Thoracic aorta (tissue), 2 donors: ENCODE measurements at places on chromosomes 7 and 10. TPM values are rescaled to one million over a fixed set of nuclear protein-coding genes. Genes with fewer than 3 reads are reported as not detected.

DNA sequence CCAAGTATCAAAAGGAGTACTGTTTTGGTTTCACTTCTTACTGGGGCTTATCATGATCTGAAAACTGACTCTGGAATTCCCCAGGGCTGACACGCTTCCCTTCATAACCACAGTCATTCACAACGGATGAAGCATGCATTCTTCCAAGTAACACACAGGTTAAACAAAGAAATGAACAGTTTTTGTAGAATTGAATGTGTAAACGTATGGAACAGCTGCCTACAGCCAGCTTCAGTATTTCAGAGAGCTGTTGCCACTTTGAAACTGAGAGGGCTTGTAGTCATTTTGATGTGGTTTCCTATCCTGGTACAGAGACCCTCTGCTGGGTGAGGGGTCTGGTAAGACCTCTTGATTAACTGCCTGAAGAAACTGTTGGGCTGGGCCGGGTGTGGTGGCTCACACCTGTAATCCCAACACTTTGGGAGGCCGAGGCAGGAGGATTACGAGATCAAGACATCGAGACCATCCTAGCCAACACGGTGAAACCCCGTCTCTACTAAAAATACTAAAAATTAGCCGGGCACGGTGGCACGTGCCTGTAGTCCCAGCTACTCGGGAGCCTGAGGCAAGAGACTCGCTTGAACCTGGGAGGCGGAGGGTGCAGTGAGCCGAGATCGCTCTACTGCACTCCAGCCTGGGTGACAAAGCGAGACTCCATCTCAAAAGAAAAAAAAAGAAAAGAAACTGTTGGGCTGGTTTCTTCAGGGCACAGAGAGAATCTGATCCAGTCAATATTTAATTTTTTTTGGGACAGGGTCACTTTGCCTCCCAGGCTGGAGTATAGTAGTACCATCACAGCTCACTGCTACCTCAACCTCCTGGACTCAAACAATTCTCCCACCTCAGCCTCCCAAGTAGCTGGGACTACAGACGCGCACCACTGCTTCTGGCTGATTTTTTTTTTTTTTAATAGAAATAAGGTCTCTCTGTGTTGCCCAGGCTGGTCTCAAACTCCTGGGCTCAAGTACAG is 4.7 kb downstream of the NFE2L3 start:
- DNase-seq, result no peak

- DNase-seq, result no peak
Measured at GRCh38 chr7:74216361-74216761, 6.6 kb downstream of the LAT2 start.

DNA sequence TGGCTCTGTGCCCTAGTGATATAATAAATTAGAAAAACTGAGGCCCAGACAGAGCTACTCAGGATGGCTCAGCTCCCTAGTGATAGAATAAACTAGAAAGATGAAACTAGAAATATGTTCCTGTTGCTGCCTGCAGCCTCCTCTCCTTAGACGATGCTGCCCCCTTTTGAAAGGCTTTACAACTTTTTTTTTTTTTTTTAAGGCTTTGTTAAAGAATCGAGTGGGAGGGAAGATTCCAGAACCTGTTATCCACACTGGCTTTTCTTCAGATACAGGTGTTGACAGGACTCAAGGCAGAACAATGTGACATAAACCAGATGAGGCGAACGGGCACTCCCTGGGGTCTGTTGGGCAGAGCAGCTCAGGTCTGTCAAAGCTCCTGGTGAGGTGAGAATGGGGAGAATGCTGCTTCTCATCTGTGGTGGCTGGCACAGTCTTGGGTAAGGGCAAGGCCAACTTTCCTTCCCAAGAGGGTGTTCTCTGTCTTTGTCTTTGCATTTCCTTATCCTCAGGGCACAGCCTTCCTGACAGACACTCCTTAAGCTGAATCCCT is 175.1 kb downstream of the COBL start:
- no peak for DNase-seq

GRCh38 chr7:19369806-19370205 is 224.6 kb upstream of the FERD3L start:
- no peak for DNase-seq

Gene EMX2
- not detected for total RNA-seq

DNA sequence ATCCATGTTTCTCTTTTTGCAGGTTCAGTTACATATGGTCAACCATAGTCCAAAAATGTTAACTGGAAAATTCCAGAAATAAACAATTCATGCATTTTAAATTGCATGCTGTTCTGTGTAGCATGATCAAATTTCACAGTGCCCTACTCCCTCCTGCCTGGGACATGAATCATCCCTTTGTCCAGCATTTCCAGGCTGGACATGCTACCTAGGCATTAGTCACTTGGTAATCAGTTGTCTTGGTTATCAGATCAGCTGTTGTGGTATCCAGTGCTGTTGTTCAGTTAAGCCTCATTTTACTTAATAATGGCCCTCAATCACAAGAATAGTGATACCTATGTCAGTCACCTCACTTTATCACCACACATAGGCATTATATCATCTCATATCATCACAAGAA is 7.3 kb upstream of the PNLIP start:
- no peak for DNase-seq

DNA sequence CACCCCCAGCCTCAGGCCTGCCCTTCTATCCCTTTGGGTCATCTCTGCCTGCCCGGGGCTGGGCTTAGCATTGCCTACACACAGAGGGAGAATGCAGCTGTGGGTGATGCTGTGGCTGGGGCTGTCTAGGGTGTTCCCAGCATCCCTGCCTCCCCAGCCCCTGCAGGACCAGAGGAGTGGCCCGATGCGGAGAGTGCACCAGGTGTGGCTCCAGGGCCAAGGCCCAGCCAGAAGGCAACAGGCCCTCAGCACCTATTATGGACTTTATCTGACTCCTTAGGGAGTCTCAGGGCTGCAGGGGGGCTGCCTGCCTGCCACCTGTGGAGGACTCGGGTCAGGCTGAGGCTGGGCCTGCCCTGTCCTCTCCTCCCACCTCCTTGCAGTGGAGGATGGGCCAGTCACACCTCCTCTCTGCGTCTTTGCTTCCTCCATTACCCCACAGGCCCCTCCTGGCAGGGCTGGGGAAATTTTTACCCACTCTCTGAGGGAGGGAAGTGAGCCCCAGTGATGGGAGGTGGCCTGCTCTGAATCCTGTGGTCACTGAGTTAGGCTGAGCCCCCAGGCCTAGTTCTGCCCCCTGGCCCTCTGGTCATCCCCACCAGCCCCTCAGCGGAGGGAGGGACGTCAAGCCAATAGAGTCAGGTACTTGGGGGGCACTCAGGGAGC is 92.9 kb upstream of the PCBD1 start:
- no peak for DNase-seq

GRCh38 chr10:89093728-89094127 is 103.1 kb downstream of the FAS start:
- no peak for DNase-seq

Gene NUTM2B
- 0.78 TPM for total RNA-seq

DNA sequence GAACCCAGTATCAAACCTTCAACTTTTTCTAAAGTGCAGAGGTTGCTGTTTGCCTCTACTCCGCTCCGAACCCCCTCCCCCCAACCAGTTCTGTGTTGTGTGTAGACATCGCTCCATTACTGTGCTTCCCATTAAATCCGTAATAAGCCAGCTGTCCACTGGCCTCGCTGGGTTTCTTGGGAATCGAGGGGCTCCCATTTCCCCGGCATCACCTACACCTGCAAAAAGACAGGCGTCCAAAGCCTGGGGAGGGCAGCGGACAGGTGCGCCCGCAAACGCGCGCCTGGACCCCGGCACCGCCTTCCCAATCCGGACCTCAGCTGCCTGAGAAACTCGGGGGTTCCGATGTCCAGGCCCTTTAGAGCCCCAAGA is 631 bp downstream of the RTKN2 start:
- no peak for DNase-seq

- no peak for DNase-seq
Measured at GRCh38 chr7:114417290-114417689, 2.7 kb downstream of the FOXP2 start.

DNA sequence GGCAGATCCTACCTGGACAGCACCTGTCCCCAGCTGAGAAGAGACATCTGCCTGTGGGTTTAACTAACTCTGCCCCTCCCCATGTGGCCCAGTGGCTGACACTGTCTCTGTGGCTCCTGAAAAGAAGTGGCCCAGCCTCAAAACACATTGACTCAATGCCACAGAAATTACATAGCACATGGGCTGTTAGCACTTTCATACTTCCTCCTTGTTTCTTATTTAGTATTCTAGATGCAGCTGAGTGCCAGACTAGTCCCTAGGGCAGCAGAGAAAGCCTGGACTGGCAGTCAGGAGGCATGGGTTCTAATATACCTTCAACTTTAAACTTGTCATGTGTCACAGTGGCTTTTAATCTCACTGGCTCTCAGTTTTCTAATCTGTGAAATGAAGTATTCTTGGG is 171.0 kb downstream of the TRIL start:
- no peak for DNase-seq

- DNase-seq, result no peak
Measured at GRCh38 chr10:101710059-101710695, 15.2 kb upstream of the FBXW4 start.

- DNase-seq, result no peak
Measured at GRCh38 chr10:90087197-90088023, 386.0 kb downstream of the KIF20B start.

Gene LARP4B
- total RNA-seq, result 42.2 TPM

DNA sequence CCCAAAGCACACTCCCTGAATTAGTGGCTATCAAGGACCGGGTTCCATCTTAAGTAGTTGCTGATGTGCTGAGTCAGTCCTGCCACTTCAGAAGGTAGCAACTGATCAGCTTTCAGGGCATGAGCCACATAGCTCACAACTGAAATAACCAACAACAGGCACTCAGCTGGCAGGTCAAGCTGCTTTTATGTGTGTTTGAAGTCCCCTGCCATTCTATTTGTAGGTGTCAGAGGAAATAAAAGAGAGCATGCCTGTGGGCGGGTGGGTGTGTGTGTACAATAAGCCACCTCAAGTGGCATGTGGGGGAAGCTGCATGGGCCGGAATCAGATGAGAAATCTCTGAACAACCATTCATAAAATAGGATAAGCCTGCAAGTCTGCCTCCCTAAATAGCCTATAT is 114.3 kb upstream of the YAE1 start:
- no peak for DNase-seq

GRCh38 chr7:1459512-1459892 is 232 bp upstream of the MICALL2 start:
- DNase-seq, result peak; percentile 97

Gene STEAP1B
- total RNA-seq, result 1.1 TPM

DNA sequence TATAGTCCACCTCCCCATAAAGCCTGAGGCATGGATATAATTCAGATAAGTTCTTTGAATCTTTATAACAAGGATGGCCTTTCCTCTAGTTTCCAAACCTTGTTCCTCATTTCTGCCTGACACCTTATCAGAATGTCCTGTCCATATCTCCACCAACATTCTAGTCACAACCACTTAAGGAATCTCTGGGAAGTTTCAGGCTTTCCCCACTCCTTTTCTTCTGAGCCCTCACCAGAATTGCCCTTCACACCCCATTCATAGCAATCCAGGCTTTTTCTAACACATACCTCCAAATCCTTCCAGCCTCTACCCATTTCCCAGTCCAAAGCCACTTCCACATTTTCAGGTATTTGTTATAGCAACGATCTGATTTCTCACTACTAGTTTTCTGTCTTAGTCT is 18.0 kb upstream of the DIP2C start:
- no peak for DNase-seq

DNA sequence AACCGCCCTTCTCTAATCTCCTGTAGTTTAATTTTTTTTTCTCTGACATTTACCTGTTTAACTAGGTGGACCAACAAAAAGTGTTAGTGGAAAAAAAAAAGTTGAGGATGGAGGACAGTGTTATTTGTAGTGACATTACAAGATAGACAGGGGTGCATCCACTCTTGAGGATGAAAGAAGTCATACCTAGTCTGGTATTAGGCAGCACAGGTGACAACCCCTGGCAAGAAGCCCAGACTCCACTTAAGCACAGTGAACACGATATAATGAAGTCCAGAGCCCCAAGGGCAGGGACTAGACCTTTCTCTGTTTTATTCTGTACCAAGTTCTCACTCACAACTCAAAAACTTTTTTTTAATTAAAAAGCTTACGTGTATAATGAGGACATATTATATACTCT is 268.4 kb downstream of the GPR37 start:
- no peak for DNase-seq

GRCh38 chr10:114634609-114634979 is 23.5 kb downstream of the ABLIM1 start:
- peak; percentile 66 for DNase-seq

DNA sequence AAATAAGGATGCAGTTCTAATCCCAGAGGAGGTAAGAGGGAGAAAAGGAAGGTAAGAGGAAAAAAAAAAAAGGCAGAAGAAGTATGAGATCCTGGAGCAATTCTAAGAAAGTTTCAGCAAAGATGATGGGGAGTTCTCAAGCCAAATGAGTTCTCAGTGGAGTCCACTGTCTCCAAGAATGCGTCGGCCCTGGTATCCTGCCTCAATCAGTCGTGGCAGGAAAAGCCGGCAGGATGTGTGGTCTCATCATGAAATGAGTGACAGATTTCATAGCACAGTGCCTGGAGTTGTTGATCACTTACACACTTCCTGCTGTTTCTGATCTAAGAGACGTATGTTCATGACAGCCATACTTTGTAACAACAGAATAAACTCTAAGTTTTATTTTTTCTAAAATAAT is 554.9 kb downstream of the NXPH1 start:
- no peak for DNase-seq

GRCh38 chr10:132417957-132418441 is 21.0 kb downstream of the PWWP2B start:
- DNase-seq, result no peak

DNA sequence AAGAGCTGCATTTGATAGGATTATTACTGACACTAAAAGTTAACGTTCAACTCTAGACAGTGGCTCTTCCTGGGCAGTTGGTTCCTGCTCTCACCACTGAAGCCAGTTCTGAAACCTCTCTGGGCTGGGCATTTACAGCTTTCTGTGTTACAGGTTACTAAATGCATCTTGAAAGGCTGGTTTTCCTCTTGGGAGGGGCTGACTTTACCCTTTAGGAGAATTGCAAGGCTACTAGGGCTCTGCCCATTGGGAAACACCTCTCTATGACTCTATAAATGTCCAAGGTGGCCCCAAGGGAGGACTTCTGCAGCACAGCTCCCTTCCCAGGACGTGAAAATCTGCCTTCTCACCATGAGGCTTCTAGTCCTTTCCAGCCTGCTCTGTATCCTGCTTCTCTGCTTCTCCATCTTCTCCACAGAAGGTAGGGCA is at the start of gene GPR15LG:
Gene GPR15LG (plus strand): TSS at position 301 of the 429 bp plus-strand sequence. CDS start 51 bp downstream, at position 352.
- DNase-seq, result no peak

GRCh38 chr10:80477813-80478212 is 23.7 kb downstream of the TSPAN14 start:
- DNase-seq, result no peak

Gene FAM170B
- not detected for total RNA-seq

- no peak for DNase-seq
Measured at GRCh38 chr7:149422162-149422913, 38.5 kb downstream of the ZNF777 start.

DNA sequence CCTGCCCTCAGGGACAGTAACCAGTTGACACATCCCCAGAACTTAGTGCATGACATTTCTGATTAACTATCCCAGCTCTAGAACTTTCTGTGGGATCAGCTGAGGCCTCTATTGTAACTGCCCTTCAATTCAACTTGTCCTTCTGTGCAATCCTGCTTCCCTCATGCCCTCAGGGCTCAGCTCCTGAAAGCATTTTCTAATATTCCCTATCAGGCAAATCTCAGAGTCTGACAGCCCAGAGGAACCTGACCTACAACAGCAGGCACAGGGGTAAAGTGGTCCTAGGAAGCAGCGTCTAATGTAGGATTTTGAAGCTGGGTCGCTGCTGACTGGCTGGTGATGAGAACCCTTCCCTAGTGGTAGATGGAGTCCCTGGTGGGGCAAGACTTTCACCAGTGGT is 13.6 kb upstream of the STN1 start:
- no peak for DNase-seq
